ENCODE measurements at places on chromosomes 3 and 15.

DNA sequence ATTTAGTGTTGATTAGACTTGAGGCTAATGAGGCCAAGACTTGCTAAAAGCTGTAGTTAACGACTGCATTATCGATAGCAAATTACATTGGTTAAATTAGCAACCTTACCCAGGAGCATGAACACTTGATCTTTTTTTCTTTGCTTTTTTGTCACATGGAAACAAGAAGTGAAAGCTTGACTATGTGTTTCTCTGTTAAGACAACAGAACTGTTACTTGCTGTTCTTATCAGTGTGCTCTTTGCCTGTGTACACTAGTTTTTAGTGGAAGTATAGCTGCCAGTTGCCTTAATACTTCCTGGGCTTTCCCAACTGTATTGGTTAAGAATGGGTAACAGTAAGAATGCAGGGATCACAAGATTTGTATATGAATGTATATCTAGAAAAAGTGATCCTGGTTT is 625.5 kb downstream of the NAALADL2 start:
- DNase-seq, result no peak

DNA sequence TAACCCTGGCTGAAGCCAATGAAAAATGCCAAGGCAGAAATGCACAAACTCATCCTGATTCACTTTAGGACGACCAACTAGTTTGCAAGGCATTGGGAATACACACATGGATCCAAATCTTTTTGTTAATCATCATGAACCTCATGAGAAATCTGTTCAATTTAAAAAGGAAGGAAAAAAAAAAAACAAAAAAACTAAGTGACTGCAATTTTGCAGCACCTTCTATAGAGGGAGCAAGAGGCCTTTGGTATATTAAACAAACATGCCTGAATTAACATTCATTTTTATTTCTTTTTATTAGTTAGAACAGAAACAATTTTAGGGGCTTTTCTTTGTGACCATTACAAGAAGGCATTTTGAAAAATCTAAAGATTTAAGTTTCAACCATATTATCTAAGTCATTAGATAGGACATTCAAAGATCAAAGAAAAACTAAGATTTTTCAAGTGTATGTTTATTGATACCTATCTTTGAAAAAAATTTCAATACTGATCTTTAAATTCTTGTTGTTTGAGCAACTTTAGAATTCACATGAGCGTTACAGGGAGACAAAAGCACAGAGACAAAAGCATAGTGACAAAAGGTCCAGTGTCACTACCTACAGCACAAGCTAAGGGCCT is 182.4 kb downstream of the CBLB start:
- DNase-seq, result no peak

- DNase-seq, result no peak
Measured at GRCh38 chr3:168325684-168326083, 230.0 kb upstream of the GOLIM4 start.

GRCh38 chr3:31472479-31473390 is 60.0 kb upstream of the STT3B start:
- DNase-seq, result no peak

- DNase-seq, result no peak
Measured at GRCh38 chr15:86935841-86936240, 856.2 kb downstream of the AGBL1 start.

- DNase-seq, result no peak
Measured at GRCh38 chr3:129106866-129107565, 14.6 kb downstream of the RAB43 start.

DNA sequence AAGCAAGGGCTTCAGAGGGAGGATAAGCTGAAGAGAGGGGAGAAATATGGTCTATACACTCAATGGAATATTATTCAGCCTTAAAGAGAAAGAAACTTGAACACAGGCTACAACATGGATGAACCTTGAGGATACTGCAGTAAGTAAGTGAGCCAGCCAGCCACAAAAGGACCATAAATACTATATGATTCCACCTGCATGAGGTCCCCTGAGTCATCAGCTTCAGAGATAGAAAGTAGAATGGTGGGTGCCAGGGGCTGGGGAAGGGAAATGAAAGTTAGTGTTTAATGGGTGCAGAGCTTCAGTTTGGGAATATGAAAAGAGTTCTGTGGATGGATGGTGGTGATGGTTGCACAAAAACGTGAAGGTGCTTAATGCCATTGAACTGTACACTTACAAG is 68.4 kb upstream of the SEC13 start:
- DNase-seq, result no peak

DNA sequence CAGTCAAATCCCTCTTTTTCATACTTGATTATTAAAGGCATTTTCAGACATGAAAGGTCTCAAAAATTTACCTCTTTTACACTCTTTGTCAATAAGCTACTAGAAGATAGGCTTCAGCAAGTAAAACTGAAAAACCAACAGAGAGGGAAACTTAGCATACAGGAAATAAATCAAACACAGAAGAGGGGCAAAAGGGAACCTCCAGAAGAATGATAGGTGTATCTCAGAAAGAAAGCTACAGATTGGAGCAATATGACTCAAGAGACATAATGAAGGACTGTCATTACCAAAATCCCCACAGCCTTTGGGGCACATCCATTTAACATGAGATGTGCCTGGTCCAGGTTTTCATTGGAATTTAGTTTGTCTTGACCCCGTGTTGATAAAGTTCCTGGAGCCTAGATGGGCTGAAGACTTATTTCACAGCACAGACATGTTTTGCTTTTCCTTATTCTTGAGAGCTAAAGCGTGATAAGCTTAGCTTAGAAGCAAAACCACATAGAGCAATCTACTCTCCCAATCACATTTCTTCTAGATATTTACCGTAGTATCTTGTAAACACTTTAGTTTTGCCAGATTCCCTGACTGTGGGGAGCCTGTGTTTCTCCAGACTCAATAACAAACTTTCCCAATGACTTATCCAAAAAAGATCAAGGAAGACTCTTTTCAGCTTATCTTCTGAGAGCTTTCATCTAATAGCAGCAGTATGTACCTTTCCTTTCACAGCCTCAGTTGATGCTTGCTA is 11.7 kb downstream of the LRRFIP2 start:
- DNase-seq, result no peak

GRCh38 chr15:57554063-57554811 is 37.5 kb upstream of the MYZAP start:
- peak; percentile 72 for DNase-seq

- no peak for DNase-seq
Measured at GRCh38 chr3:105406268-105406667, 39.6 kb downstream of the ALCAM start.

GRCh38 chr15:75517233-75517632 is 61.9 kb downstream of the PTPN9 start:
- DNase-seq, result no peak

- no peak for DNase-seq
Measured at GRCh38 chr3:113697500-113698090, 1.2 kb upstream of the USF3 start.

DNA sequence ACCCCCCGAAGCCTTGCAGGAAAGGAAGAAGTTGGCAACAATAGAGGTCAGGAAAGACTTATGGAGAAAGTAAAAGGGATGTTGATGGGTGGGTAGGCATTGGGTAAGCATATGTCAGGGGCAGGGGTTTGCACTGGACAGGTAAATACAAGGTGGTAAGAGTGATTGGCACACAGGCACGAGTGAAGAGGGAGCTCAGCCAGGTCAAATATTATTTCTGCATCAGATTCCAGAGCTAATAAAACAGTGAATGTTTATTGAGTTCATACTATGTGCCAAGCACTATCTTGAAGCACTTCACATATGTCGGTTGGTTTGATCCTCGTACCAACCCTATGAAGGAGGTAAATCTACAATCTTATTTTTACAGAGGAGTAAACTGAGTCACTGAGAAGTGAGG is 6.6 kb downstream of the CLSTN2 start:
- DNase-seq, result no peak

GRCh38 chr3:61724801-61725200 is 163.4 kb downstream of the PTPRG start:
- DNase-seq, result no peak

DNA sequence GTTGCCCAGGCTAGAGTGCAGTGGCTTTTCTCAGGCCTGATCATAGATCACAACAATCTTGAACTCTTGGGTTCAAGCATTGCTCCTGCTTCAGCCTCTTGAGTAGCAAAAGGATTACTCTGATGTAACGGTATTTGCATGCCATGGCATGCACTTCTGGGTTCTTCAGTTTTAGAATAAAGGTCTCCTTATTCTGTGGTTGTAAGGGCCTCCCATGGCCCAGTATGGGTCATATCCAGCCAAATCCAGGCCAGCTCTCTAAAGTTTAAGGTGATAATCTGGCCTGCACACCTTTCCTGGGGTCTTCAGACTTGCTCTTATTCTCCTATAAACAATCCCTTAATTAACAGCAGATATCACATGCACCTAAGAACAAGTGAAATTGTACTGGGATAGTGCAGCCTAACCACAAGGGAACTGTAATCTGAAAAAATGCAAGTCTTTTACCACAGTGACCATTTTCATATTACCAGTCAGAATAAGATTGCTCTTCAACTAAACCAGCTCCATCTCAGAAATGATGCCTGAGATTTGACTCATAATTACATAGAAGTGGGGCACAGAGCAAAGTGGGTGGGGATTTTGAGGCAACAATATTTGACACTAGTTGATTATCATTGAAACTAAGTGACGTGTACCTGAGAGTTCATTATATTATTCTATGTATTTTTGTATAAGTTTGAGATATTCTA is 25.4 kb downstream of the COMMD2 start:
- DNase-seq, result no peak

- no peak for DNase-seq
Measured at GRCh38 chr3:38648659-38649499, 608 bp downstream of the SCN5A start.

DNA sequence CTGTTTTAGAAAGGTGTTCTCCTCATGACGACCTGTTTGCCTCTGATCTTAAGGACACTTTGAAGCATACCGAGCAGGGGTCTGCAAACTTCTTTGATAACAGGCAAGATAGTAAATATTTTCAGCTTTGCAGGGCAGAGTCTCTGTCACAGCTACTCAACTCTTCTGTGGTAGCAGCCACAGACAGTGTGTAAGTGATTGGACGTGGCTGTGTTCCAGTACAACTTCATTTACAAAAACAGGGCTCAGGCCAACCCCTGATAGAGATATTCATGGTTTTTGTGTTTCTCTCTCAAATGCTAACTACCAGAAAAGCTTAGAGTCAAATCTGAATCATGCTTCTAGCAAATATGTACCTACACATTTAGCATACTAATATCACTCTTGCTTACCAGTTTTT is 51.5 kb downstream of the TGFBR2 start:
- no peak for DNase-seq

DNA sequence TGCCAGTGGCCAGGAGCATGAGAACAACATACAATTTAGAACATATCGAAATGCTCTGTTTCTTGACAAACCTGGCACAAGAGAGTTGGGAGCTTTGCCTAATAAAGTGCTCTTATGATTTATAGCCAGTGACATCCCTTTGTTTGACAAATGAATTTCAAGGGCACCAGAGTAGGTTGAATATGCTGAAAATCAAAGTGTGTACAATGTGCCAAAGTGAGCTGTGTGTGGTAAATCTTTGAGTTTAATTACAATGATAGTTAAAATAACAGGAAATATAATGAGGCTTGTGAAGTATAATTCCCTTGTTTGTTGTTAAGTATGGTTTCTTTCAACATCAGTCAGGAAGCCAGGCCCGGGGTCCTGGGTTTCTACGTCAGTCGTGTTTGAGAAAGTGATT is 211.9 kb downstream of the EBLN2 start:
- DNase-seq, result no peak

GRCh38 chr3:89373434-89373833 is 266.0 kb downstream of the EPHA3 start:
- no peak for DNase-seq

GRCh38 chr3:113536627-113537101 is 4.3 kb downstream of the SIDT1 start:
- no peak for DNase-seq

DNA sequence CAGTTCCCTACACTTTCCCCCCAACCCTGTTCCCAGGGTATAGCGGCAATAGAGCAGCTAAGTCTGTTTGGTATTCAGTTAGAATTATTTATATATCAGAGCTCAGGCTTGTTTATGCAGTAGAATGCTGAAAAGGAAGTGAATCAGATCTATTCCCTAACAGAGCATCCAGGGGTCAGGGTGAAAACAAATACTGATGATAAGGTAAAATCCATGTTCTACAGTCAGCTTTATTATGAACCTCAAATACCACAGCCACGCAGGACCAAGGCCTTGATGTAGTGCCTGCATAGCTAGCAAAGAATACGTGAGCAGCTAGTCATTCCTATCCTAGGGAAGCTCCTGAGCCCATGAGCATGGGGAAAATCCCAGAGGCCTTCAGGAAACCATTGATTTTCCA is 229.7 kb upstream of the ICE2 start:
- no peak for DNase-seq

GRCh38 chr3:134697830-134698689 is 47.2 kb upstream of the KY start:
- DNase-seq, result no peak

- DNase-seq, result no peak
Measured at GRCh38 chr15:36996538-36997181, 103.7 kb downstream of the MEIS2 start.

- DNase-seq, result no peak
Measured at GRCh38 chr3:24258727-24259600, 235.7 kb downstream of the THRB start.

- DNase-seq, result no peak
Measured at GRCh38 chr3:124064050-124064449, 72.1 kb upstream of the ROPN1 start.

DNA sequence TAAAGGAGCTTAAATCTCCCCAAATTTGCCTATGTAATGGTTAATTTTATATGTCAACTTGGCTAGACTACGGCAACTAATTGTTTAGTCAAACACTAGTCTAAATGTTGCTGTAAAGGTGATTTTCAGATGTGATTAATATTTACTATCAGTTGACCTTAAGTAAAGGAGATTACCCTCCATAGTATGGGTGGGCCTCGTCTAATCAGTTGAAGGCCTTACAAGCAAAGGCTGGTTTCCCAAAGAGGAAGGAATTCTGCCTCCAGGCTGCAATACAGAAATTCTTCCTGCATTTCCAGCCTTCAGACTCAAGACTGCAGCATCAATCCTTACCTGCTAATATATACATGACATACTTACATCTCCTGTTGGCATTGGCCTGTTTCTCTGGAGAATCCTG is 23.6 kb downstream of the SLC12A8 start:
- DNase-seq, result no peak

DNA sequence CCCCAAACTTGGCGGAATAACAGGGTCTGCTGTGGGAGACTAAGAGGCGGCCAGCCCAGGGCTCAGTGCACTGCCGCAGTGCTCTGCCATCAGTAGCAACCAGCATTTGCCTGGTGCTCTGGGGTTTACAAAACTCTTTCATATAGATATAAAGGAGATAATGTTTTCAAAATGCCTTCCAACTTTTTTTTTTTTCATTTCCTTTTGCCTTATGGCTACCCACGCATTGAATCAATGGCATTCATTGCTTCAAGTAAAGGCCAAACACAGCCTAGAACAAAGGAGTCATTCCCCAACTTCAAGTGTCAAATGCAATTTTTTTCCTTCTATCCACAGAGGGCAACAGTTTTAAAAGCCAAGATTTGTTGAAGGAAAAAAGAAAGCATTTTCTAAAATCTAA is 11.6 kb upstream of the SLC24A5 start:
- no peak for DNase-seq

DNA sequence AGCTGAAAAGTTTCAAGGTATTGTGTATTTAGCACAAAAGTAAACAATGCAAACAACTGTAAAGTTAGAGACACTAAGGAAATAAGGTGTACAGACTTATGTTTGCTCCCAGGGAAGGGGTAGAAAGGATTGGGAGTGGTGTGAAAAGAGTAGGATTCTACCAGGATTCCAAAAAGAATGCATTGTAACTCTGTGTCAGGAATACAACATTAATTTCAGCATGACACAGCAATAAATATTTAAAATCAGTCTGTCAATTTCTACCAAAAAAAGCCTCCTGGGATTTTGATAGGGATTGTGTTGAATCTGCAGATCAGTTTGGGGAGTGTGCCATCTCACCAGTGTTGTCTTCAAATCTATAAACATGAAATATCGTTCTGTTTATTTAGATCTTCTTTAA is 73.4 kb downstream of the LRRC28 start:
- DNase-seq, result no peak

Data from right cardiac atrium (tissue), 5 donors.